Stimulated activated CD8-positive, alpha-beta memory T cell treated with anti-CD3 and anti-CD28 coated beads, Interleukin-4, amount 100 ng/mL, for 4 hours (primary cell): ENCODE measurements at places on chromosomes 3 and 15.

DNA sequence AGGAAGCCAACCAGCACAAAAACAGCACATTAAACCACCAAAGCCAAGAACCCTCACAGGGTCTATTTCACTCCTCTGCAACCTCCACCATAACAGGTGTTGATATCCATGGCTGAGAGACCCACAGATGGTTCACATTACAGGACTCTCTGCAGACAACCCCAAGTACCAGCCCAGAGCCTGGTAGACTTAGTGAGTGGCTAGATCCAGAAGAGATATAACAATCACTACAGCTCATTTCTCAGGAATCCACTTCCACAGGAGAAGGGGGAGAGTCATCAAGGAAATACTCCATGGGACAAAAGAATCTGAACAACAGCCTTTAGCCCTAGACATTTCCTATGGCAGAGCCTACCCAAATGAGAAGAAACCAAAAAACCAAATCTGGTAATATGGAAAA lies 168.1 kb upstream of the CD96 start:
- DNase-seq = no peak

GRCh38 chr15:71146580-71146982 lies 31.3 kb downstream of the THSD4 start:
- DNase-seq = no peak

GRCh38 chr3:122919291-122919610 lies 108.3 kb downstream of the SEMA5B start:
- DNase-seq = no peak

GRCh38 chr3:181868576-181869082 lies 156.9 kb downstream of the SOX2 start:
- DNase-seq = no peak

DNA sequence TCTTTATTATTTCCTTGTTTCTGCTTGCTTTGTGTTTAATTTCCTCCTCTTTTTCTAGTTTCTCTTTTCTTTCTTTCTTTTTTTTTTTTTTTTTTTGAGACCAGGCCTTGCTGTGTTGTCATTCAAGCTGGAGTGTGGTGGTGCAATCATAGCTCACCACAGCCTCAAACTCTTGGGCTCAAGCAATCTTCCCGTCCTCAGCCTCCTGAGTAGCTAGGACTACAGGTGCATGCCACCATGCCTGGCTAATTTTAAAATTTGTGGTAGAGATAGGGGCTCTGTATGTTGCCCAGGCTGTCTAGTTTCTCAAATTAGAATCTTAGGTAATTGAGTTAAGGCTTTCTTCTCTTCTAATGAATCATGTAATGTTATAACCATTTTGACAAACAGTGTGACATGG lies 22.4 kb downstream of the SLMAP start:
- no peak for DNase-seq
